ENCODE measurements at places on chromosomes 7 and 10. TPM values are rescaled to one million over a fixed set of nuclear protein-coding genes. Genes with fewer than 3 reads are reported as not detected.

BAIAP2L1 gene
- total RNA-seq, result 1.9 TPM

CUBN gene
- total RNA-seq, result 0.54 TPM

SH2D4B gene
- total RNA-seq, result not detected

CLDN3 gene
- not detected for total RNA-seq

EIF4EBP2 gene
- total RNA-seq, result 69.8 TPM

PROSER2 gene
- total RNA-seq, result 1.3 TPM

Data from cardiac septum (tissue), 1 donor.